ENCODE measurements at places on chromosomes 13 and 19.

DNA sequence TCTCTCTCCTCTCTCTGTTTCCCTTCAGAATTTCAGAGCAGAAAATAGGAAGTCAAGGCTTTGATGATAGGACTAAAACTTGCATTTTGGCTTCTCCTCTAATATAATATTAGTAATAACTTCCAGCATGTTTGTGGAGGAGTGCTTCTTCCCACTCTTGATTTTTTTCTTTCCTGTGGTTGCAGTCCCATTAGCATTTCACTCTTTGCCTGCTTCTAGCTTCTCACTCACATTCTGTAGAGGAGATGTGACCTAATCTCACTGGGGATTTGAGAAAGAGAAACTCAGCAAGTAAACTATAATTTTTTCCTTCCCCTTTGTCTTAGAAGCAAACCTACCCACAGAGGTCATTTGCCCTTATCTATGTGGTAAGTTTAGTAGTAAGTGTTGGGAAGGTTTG lies 169.4 kb upstream of the HTR2A start:
- DNase-seq, result no peak

- DNase-seq, result no peak
Measured at GRCh38 chr19:36120092-36120983, 5.1 kb downstream of the TBCB start.

DNA sequence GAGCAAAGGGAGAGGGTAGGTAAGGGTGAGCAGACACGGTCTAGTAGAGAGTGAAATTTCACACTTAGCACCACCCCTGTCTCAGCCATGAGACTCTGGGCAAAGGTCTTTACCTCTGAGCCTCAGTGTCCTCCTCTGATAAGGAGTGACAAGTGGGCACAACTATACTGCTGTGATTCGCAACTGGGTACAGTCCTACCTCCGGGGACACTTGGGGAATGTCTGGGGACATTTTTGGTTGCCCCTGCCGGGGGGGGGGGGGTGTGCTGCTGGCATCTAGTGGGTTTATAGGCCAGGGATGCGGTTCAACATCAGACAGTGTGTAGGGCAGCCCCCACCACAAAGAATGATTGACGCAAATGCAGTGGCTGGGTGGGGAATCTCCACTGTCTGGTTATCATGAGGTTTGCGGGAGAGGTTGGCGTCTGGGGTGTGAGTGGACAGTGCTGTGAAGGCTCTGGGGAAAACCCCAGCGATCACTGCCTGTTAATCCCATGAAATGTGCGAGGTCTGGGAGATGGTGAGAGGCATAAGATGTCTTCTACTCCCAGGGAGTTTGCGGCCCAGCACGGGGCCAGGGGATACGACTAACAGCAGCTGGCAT lies 4.3 kb downstream of the NACC1 start:
- no peak for DNase-seq

DNA sequence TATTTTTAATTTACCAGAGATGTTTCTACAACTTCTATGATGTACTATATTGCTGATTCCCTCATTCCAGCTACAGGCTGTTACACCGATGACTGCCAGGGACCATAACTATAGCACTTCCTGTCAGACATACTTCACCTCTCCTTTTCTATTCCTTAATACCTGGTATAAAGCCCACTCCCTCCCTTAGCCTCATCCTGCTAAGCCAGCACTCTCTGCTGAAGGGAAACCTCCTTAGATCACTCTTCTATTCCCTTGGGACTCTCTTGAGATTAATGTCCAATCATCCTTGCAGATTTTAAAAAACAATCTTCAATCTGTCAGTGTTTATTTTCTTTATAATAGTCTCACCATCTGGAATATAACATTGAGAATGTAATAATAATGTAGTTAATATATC lies 127.9 kb downstream of the DIAPH3 start:
- DNase-seq, result no peak

GRCh38 chr19:5434970-5435641 lies 20.1 kb upstream of the ZNRF4 start:
- DNase-seq, result no peak

- no peak for DNase-seq
Measured at GRCh38 chr13:84784443-84785153, 902.3 kb upstream of the SLITRK1 start.

DNA sequence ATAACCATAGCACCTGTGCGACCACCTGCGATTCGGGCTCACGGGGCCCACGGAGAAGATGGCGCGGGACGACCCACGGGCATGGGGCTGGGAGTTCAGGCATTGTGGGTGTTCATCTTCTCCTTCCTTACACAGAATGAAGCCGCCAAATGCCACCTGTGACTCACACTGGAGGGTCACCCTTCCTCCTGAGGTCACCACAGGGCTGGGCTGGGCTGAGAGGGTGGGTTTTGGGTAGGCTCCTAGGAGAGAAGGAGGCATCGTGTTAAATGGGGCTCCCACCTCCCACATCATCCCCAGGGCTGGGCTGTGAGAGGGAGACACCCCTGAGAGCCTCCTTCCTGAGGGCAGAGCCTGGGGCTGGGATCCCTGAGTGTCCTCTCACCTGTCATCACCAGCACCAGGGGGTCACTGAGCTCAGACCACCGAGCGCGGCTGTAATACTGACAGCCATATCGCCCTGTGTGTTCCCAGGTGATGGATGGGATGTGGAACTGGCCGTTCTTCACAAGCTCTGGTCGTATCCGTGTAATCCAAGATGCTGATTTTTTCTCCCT lies 1.4 kb downstream of the LILRB2 start:
- no peak for DNase-seq

DNA sequence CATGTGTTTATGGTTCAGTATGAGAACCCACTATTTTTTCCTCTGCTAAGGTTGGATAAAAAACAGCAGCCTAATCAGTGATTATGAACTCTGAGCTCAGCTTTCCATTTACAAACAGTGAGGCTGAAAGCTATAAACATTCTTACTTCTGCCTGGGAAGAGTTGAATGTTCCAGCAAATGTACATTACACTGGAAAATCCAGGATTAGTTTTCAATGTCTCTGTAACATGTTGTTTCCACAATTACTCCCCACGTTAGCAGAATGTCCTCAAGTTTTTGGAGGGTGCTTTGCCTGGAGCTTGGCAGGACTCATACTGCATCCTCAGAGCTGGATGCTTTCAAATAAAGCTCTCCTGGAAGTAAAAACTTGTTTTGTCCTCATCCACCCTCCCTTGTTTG lies 150.4 kb downstream of the POSTN start:
- no peak for DNase-seq

GRCh38 chr19:40380199-40381037 lies 9.6 kb downstream of the HIPK4 start:
- DNase-seq, result no peak

- DNase-seq, result no peak
Measured at GRCh38 chr13:40158218-40158617, 502.8 kb downstream of the COG6 start.

Measured in vagina (tissue), 2 donors.